CD8-positive, alpha-beta memory T cell (primary cell): ENCODE measurements at places on chromosomes 4 and X. TPM values are rescaled to one million over a fixed set of nuclear protein-coding genes. Genes with fewer than 3 reads are reported as not detected.

Gene GABRE
- not detected for total RNA-seq

Gene AMTN
- not detected for total RNA-seq

Gene UCP1
- total RNA-seq: not detected

Gene JAKMIP1
- total RNA-seq: 14.2 TPM

Gene SPOCK3
- total RNA-seq: not detected

Gene OPRPN
- total RNA-seq: not detected

Gene FAM47E
- not detected for total RNA-seq

Gene LPAR4
- not detected for total RNA-seq

Gene PCDH7
- total RNA-seq: not detected

Gene HNRNPD
- total RNA-seq: 452 TPM

Gene FDCSP
- total RNA-seq: not detected

Gene SLC10A3
- total RNA-seq: 45.7 TPM

Gene POU3F4
- total RNA-seq: not detected

Gene APLN
- 0.11 TPM for total RNA-seq

Gene MTTP
- not detected for total RNA-seq

Gene DIPK2B
- not detected for total RNA-seq

Gene SLC38A5
- total RNA-seq: 211 TPM

Gene CENPVL1
- not detected for total RNA-seq

Gene WDR44
- total RNA-seq: 12.4 TPM

Gene MID2
- 13.3 TPM for total RNA-seq

Gene ADGRL3
- total RNA-seq: not detected

Gene CSAG1
- not detected for total RNA-seq

Gene SHROOM3
- not detected for total RNA-seq
